NCI-H1417 (cell line): ENCODE measurements at places on chromosomes 2 and 18.

DNA sequence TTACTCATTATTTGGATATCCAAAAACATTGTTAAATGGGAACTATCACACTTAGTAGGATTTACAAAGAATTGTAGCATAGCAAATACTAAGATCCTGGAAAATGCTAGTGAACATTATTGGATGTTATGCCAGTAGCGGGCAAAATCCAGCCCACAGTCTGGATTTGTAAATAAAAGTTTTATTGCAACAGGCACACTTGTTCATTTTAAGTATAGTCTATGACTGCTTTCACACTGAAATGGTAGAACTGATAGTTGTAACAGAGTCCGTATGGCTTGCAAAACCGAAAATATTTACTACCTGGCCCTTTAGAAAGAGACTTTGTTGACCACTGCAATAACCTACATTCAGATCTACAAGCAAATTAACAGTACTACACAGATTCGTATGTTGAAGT lies 53.6 kb downstream of the ACVR1 start:
- no peak for DNase-seq

- DNase-seq: no peak
Measured at GRCh38 chr2:177117755-177118154, 94.8 kb upstream of the HNRNPA3 start.

- DNase-seq: no peak
Measured at GRCh38 chr2:65880436-65880835, 448.0 kb upstream of the SPRED2 start.

GRCh38 chr18:32899819-32900218 lies 127.0 kb upstream of the KLHL14 start:
- no peak for DNase-seq

GRCh38 chr2:8821276-8822217 lies 15.9 kb downstream of the KIDINS220 start:
- DNase-seq: no peak

DNA sequence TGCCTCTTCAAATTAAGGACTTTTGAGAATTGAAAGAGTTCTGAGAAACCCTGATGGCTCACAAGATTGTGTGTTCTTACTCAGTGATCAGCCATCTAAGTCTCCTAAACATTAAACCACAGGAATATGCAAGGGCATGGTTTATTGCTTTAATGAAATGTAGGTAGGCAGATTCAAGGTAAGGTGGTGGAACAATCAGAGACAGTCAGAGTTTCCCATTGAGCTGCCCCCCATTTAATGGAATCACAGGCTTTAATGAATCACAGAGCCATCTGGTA lies 107.8 kb upstream of the LRATD1 start:
- no peak for DNase-seq

GRCh38 chr2:6930923-6931647 lies 13.9 kb downstream of the RNF144A start:
- DNase-seq: no peak

GRCh38 chr2:8003462-8004075 lies 678.3 kb upstream of the ID2 start:
- DNase-seq: no peak

DNA sequence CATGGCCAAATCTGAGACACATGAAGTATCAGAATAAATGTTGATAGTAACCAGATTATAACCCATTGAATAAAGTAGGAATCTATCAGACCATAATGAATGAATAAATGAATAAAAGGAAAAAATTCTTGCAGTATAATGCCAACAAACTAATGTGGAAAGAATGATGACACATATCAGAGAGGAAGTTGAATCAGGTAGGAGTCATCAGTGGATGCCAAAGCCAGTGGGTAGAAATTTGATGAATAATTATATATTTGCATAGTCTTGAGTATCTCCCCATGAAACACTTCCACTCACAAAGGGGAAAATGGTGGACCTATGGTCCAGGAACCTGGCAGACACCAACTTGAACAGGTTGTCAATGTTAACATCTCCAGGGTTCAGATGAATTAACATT lies 68.6 kb downstream of the GALNT3 start:
- DNase-seq: no peak

DNA sequence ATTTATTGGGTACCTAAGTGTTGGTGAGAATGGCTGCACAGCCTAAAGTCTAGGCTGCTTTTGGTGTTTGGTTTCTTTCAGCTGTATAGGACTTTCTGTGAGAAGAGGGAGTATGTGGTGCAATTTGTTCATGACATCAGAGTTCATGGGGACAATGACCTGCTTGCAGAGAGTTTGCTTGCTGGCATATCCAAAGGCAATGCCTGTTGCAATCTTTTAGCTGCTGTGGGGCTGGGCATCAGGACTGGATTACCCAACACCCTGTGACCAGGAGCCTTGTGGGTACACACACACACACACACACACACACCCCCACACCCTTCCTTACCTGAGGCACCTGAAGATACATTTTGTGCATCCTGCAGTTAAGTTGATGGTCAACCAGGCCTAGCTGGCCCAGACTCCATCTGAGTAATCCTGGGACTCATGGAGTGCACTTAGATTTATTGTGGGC lies 68.4 kb downstream of the LIPG start:
- DNase-seq: no peak

GRCh38 chr2:203987959-203988358 lies 51.4 kb downstream of the ICOS start:
- DNase-seq: no peak

- DNase-seq: no peak
Measured at GRCh38 chr2:156908825-156909224, 348.7 kb upstream of the GALNT5 start.

- DNase-seq: no peak
Measured at GRCh38 chr2:38187541-38188011, 111.6 kb upstream of the CYP1B1 start.
